Cardiac muscle cell (in vitro differentiated cells and primary cell): ENCODE measurements at places on chromosomes 3 and 15.

DNA sequence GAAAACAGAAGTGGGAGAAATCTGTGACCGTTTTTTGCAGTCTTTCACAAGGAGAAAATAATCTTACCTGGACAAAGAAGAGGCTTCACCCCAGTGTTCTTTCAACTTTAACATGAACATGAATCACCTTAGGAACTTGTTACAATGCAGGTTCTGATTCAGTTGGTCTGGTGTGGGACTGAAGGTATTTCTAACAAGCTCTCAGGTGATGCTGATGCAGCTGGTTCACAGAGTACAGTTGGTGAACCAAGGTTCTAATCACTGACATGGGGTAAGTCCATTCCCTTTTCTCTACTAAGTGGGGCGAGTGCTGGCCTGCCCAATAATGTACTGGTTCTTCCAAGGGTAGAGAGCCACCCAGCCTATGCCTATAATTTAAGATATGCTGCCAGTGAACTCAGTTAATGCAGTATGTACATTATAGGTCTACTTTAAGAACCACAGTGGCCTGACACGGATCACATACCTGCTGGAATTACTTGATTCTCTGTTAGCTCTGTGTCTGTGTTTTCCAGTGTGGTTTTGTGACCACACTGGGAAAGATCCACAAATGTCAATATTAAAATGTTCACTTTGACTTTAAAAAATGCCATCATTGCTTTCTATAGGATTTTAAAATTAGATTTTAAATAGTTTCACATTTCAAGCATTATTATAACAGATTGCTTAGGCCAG is 304.1 kb downstream of the ZNF621 start:
- no peak overlapping the region for H3K27ac ChIP-seq
- H3K4me3 ChIP-seq: no peak overlapping the region
- no peaks in the 10 kb centered on the region for H3K27me3 ChIP-seq
- H3K4me1 ChIP-seq: peaks cover 15% of the 10 kb centered on the region
- no peak for DNase-seq
- H3K36me3 ChIP-seq: no peaks in the 10 kb centered on the region

GRCh38 chr15:100762913-100763834 is 116.5 kb upstream of the ALDH1A3 start:
- H3K4me3 ChIP-seq: no peak overlapping the region
- H3K27me3 ChIP-seq: no peaks in the 10 kb centered on the region
- no peak overlapping the region for H3K27ac ChIP-seq
- no peaks in the 10 kb centered on the region for H3K36me3 ChIP-seq
- DNase-seq: no peak

- H3K4me1 ChIP-seq: peaks cover 6% of the 10 kb centered on the region
Measured at GRCh38 chr3:30162579-30162978, 443.8 kb upstream of the TGFBR2 start.

DNA sequence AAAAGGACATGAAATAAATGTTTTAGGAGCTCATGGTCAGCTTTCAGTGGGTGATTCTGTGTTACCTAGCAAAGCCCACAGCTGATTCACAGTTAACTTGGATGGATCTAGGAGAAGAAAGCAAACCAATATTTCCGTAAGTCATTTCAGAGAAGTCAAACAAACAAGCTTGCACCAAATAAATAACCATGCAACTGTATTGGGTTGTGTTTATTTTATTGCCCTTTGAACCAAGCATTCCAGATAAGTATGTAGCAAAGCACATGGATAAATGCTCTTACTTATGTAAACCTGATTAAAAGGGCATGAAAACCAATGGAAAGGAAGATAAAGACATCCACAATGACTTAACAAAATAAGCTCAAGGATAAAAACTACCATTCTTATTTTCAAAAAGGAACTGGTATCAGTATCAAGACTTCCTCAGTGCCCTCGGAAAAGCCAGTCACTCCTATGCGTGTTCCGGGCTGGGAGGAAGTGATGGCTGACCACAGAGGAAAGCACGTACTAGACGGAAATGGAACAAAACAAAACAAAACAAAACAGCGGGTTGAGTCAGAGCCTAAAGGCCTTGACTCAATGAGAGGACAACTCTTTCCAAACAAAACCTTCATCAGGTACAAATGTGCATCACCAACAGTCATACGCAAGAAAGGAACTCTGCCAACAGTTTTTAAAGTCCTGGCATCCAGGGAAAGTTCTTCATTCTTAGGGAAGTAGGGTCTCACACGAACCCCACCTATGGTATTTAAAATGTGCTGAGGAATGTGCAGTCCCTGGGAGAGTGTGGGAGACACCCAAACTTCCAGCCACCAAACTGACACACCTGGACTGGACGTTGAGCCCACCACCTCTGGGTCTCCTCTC is 103.3 kb downstream of the SNRK start:
- H3K4me3 ChIP-seq: no peak overlapping the region
- H3K27ac ChIP-seq: no peak overlapping the region
- DNase-seq: no peak
- no peaks in the 10 kb centered on the region for H3K4me1 ChIP-seq

- H3K4me1 ChIP-seq: no peaks in the 10 kb centered on the region
- no peak overlapping the region for H3K27ac ChIP-seq
- no peaks in the 10 kb centered on the region for H3K36me3 ChIP-seq
- no peak overlapping the region for H3K4me3 ChIP-seq
- DNase-seq: no peak
Measured at GRCh38 chr3:31777887-31778286, 203.2 kb downstream of the OSBPL10 start.

- H3K27me3 ChIP-seq: no peaks in the 10 kb centered on the region
- peaks cover 10% of the 10 kb centered on the region for H3K36me3 ChIP-seq
- H3K4me1 ChIP-seq: no peaks in the 10 kb centered on the region
Measured at GRCh38 chr15:66452420-66452819, 45.1 kb downstream of the SNAPC5 start.

DNA sequence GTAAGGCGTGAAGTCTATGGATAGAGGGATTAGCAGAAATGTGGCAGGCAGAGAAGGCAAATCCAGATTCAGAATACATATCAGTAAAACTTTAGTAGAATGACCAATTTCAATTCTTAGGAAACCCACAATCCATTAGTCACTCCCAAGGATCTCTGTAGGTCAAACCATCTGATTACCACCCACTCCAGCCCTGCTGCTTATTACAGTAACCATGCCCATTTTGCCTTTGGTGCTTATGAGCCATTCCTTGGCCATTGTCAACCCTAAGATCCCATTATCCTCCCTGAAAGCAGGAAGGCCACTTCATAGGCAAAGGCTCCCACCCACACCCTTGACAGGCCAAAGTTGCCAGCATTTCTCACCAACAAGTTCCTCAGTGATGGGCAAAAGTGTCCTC is 5.1 kb upstream of the KLHL40 start:
- H3K4me3 ChIP-seq: no peak overlapping the region
- no peaks in the 10 kb centered on the region for H3K36me3 ChIP-seq
- H3K4me1 ChIP-seq: peaks cover 12% of the 10 kb centered on the region
- DNase-seq: no peak
- no peak overlapping the region for H3K27ac ChIP-seq

GRCh38 chr3:121477589-121477988 is 68.2 kb downstream of the POLQ start:
- no peaks in the 10 kb centered on the region for H3K4me1 ChIP-seq
- H3K4me3 ChIP-seq: no peak overlapping the region
- H3K27ac ChIP-seq: no peak overlapping the region
- H3K27me3 ChIP-seq: no peaks in the 10 kb centered on the region
- DNase-seq: no peak
- H3K36me3 ChIP-seq: no peaks in the 10 kb centered on the region
